ENCODE measurements at places on chromosomes 13 and 19.
A peak's percentile ranks its signal among the peaks of the same experiment; 100 is the strongest.

DNA sequence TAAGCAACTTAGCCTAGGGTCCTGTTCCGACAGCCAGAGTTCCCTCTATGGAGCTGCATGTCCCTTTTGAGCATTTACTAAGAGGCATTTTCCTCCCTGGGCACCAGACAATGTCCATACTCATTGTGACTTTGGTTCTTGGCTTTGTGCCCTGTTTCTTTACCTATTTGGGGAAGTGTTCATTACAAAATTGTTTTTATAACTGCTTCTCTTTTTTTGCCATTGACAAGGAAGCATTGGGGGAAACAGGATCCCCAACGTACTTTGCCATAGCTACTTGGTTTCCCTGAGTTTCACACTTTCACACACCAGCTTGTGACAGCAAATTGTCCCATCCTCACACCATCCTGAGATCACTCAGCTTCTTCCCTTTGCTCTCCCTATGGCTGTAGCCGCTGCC lies 81.1 kb upstream of the SIAH3 start:
- DNase-seq: no peak

DNA sequence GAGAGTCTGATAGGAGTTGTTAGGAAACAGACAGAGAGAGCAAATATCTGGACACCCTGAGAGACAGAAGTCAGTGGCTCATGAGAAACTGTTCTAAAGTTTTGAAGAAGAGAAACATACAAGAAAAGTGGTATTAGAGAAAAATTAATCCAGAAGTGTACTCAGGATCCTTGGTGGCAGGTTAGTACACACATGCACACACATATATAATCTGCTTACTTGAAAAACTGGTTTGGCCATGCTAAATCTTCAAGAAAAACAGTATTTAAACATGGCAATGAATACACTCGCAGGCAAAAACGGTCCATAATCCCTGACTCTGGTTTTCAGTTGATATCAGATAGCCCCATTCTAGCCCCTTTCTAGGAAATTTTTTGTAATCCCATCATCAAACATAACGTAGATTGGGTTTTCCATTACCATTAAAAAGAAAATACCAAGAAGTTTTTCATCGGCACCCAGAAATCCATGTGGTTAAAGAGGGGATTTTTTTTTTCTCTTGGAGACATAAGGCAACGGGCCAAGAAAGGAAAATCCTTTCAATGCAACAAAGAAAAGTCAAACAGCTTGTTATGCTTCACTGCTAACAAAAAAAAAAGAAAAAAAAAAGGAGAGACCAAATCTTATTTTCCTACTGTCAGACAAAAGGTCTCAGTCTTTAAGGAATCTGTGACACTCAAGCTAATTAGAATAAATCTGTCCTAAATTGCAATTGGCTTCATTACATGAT lies 178.0 kb upstream of the MIR17HG start:
- no peak for DNase-seq

DNA sequence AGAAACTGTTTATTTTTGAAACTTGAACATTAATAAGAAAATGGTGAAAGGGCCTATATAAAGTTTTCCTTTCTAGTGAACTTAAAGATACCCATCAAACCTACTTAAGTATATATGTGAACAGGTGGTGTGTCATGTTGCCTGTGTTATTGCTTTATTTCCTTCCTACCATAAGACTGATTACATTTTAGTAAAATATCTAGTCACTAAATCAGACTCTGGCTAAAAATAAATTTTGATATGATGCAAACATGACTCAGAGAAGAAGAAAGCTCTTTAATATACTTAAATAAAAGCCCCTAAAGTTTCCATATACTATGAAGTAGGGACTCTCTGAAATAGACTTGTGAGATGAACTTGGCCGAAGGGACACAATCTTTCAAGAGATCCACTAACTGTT lies 35.1 kb upstream of the FBXL3 start:
- no peak for DNase-seq

DNA sequence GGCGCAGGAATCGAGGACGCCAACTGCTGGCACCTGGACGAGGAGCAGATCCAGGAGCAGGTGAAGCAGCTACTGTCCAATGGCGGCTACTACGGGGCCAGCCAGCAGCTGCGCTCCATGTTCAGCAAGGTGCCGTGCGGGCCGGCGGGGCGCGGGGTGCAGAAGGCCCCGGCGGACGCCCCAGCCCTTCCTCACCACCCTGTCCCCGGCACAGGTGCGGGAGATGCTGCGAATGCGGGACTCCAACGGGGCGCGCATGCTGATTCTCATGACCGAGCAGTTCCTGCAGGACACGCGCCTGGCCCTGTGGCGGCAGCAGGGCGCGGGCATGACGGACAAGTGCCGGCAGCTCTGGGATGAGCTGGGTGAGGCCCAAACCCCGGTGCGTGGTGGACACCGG lies 13.6 kb downstream of the ZSWIM4 start:
- DNase-seq: no peak

DNA sequence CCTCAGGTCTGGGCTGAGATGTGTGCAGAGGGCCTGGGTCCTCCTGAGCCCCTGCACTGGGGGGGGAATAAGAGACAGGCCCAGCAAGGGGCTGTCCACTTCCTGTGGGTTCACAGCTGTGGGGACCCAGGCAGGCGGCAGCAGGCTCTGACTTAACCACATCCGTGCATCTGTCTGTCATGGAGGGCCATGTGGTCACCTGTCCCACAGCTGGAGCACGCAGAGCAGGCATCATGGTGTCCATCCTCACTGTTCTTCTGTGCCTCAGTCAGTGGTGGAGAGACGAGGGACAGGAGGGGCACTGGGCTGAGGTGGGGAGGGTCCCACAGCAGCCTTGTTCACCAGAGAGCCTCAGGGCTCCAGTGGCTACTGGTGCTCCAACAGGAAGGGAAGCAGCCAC lies 16.3 kb upstream of the KIR3DL3 start:
- DNase-seq: no peak

- no peak for DNase-seq
Observed at GRCh38 chr13:97342936-97343335, 91.0 kb upstream of the RAP2A start.

GRCh38 chr13:40983259-40983658 lies 35.9 kb downstream of the ELF1 start:
- no peak for DNase-seq

GRCh38 chr19:5677136-5677535 lies 3.2 kb downstream of the MICOS13 start:
- no peak for DNase-seq

GRCh38 chr19:35141837-35142605 lies 1.0 kb upstream of the FXYD7 start:
- DNase-seq: peak; percentile 6

- no peak for DNase-seq
Observed at GRCh38 chr13:31982540-31982939, 49.0 kb upstream of the FRY start.

DNA sequence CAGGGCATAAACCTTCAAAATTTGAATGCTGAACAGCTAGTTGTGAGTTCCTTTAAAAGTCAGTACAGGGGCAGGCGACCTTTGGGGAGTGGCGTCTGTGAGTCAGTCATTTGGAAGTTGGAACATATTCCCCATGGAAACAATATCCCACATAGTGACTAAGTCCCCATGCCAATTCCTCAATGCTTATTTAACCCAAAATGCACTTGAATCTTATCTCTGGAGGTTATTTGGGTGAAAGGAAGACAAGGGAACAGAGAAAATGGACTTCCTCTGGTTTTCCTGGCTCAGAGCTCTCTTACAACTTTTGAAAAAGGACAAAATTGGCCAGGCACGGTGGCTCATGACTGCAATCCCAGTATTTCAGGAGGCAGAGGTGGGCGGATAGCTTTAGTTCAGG lies 479.2 kb upstream of the NBEA start:
- DNase-seq: no peak

GRCh38 chr13:66927562-66927961 lies 302.6 kb downstream of the PCDH9 start:
- no peak for DNase-seq

DNA sequence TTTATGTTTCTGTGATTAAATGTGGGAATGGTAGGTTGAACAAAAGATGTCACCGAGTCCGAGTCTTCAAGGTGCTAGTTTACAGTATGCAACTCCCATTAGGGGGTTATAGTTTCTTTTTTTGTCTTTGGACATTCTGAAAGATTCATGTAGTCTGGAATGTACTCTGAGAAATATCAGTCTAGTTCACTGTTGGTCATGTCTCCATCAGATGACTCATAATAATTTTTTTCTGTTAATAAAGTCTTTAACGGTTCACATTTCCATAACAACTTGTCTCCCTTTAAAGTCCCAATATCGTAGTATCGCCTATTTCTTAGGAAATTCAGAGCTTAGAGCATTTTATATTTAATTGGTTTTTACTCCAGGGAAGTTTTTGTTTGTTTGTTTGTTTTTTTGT lies 13.5 kb upstream of the ESD start:
- DNase-seq: no peak

- DNase-seq: no peak
Observed at GRCh38 chr19:42095814-42096230, 19.9 kb downstream of the ZNF574 start.

DNA sequence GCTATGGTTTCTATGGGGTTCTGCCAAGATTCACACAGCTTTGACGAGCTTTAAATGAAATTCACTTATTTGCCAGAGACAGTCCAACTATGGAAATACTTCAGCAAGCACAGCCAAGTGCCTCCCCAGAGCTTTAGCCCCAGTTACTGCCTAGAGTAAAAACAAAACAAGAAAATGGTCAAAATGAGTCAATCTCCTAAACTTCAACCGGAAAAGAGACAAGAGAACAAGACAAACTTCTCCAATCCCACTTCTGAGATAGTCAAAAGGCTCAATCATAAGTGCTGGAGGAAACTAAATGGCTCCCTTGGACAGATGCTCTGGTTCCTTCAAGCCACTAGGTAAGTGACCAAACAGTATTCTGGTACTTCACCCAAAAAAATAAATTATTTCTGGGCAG lies 65.8 kb downstream of the KATNAL1 start:
- no peak for DNase-seq

DNA sequence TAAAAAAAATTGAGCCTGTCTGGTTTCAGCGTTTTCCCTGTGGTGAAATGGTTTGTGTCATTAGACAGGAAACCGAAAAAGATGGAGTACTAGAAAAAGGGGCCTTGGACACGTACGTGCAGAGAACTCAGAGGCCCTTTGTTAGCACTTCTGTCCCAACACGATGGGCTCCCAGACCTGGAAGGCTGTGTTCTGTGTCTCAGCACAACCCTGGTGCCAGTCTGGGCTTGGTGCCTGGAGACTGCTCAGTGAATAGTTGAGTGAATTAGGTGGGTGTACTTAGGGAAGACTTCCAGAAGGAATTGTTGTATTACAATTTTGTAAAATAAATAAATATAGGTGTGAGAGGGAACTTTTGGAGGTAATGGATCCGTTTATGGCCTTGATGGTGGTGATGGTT lies 8.7 kb downstream of the ZNF71 start:
- DNase-seq: no peak

DNA sequence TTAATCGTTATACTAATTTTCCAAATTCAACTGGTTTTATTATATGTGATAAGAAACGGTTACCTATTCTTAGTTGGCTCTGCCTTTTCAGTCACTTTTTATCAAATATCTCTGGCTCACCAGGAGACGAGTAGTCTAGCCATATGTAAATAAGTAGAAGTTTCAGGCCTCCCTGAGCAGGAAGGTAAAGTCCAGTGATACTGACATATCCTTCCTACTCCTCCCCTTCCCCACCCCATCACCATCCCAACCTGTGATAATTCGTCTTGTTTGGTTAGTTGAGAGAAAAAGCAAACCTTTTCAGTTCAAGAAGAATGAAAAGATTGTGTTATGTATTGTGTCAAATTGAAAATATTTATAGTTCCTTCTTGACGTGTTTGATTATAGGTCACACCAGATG lies 53.9 kb downstream of the TM9SF2 start:
- no peak for DNase-seq

DNA sequence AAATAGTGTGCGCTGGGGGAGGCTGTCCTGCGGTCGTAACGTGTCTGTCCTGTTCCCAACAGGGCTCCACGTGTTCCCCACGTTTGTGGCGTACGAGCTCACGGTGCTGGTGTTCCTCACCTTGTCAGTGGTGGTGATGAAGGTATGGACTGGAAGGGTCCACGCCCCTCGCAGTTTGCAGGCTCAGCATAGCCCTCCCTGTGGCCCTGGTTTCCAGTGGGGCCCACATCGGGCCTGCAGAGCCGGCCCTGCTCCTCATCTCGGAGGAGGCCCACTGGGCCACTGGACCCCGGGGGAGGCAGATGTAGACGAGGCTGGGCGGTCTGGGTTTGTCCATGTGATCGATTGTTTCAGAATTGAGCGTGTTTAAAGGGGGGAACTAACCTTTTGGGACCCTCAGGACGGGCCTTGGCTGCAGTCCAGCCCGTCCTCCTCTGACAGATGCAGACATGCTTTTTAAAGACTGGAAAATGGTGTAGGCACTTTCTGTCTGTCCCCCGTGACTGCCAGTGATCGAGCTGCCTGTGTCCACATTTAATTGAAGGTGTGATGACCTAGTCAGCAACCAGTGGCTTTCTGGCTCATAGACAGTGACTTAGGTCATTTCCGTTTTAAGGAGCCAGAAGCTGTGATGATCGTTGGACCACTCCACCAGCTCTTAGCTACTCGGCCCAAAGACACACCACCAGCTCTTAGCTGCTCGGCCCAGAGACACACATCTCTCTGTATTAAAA lies 37.1 kb upstream of the TFDP1 start:
- DNase-seq: no peak

- no peak for DNase-seq
Observed at GRCh38 chr19:16435999-16436650, 35.6 kb downstream of the EPS15L1 start.

DNA sequence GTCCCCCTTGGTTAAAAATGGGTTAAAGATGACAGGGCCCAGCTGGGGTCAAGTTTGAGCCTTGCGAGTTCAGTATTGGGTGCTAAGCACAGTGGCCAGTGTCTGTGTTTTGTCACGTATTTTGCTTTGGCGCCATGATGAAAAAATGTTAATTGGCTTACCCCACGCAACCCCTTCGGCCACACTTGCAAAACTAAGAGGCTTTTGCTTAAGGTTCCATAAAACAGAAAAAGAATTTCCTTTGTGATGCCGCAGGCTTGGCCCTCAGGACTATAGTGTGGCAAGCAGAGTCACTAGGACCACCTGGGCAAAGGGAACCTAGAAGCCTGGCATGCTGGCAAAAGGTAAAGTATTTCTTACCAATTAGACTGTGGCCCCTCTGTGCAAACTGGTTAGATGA lies 20.7 kb downstream of the DPRX start:
- no peak for DNase-seq

DNA sequence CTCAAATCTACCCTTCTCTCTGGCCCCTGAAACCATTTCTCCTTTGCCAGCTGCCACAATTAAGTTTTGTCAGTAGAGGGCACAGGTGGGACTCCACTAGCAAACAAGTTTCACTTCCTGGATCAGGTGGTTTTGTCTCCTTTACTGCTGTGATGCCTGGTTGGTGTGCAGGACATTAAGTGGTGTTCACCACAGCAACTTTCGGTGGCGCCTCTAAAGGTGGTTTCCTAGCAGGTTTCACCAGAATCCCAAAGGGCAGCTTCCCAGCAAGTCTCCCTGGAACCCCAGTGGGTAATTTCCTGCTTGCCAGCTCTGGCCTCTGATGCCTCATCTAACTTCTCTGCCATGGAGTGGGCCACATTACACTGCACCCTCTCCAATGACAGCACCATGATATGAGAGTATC lies 16.6 kb downstream of the MED4 start:
- DNase-seq: no peak

- DNase-seq: no peak
Observed at GRCh38 chr13:34300559-34300958, 482.6 kb downstream of the RFC3 start.

Measured in activated naive CD4-positive, alpha-beta T cell treated with Interleukin-2 at 50 U/mL for 16 hours (primary cell).